ENCODE measurements at places on chromosomes 2 and 18. TPM values are rescaled to one million over a fixed set of nuclear protein-coding genes. Genes with fewer than 3 reads are reported as not detected.

Gene CCDC178
- not detected for total RNA-seq

Gene MOGAT1
- 0.50 TPM for total RNA-seq

DNA sequence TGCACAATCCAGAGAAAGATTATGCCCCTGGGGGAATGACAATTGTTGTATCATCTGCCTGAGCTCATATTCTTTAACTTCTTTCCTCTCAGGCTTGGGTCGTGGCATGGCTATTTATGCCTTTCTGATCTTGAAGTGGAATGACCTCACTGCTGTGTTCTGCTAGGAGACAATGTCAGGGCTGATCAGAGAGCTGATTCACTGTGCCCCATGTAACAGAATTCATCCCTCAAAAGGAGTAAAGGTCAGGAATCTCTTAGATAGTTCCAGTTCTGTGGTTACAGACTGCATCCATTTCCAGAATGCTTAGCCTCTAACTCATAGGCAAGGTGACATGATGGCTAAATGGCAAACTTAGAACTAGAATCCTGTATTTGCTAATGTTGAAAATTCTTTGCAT is 511.7 kb upstream of the CNTNAP5 start:
- no peak overlapping the region for H3K27ac ChIP-seq
- no peak overlapping the region for H3K4me3 ChIP-seq
- DNase-seq: no peak
- H3K27me3 ChIP-seq: no peaks in the 10 kb centered on the region
- no peaks in the 10 kb centered on the region for H3K4me1 ChIP-seq

DNA sequence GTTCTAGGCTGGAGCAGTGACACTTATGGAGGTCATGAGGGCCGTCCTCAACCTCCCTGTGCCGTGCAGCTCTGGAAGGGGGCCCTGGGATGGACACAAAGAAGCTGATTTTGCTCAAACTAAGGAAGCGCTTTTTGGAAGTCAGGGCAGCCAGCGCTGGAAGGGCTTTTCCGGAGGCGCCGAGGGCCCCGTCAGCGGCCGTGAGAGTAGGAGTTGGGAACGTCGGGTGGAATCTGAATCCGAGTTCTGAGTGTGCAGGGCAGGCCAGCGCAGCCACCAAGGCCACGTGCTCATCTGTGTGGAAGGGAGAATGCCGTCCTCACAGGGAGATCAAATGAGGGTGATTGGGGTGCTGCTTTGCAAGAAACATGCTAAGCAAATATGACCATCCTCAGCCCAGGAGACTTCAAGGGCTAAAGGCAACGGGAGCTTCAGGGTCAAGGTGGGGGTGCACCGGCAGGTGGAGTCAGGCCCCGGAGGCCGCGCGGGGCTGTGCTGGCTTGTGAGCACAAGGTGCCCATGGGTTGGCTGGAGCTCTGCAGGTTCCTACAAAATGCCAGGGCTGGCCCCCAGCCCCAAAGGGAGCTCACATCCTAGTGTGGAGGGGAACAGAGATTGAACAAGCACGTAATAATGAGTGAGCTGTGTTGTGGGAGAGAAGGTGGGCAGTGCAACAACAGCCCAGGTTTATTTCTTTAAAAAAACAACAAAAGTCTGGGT is 70.4 kb upstream of the HPCAL1 start:
- no peaks in the 10 kb centered on the region for H3K36me3 ChIP-seq
- H3K4me3 ChIP-seq: no peak overlapping the region
- H3K4me1 ChIP-seq: no peaks in the 10 kb centered on the region
- H3K27me3 ChIP-seq: no peaks in the 10 kb centered on the region
- peak; percentile 43 for DNase-seq
- no peak overlapping the region for H3K27ac ChIP-seq
